ENCODE measurements at places on chromosomes 1 and 21. TPM values are rescaled to one million over a fixed set of nuclear protein-coding genes. Genes with fewer than 3 reads are reported as not detected.

Gene OR2T11
- not detected for total RNA-seq

Gene MAP3K21
- 10.2 TPM for total RNA-seq

Gene CITED4
- 92.2 TPM for total RNA-seq

Gene FABP3
- 3.4 TPM for total RNA-seq

Gene VAV3
- 9.7 TPM for total RNA-seq

Gene RGSL1
- total RNA-seq, result not detected

Gene SLC22A15
- 7.1 TPM for total RNA-seq

DNA sequence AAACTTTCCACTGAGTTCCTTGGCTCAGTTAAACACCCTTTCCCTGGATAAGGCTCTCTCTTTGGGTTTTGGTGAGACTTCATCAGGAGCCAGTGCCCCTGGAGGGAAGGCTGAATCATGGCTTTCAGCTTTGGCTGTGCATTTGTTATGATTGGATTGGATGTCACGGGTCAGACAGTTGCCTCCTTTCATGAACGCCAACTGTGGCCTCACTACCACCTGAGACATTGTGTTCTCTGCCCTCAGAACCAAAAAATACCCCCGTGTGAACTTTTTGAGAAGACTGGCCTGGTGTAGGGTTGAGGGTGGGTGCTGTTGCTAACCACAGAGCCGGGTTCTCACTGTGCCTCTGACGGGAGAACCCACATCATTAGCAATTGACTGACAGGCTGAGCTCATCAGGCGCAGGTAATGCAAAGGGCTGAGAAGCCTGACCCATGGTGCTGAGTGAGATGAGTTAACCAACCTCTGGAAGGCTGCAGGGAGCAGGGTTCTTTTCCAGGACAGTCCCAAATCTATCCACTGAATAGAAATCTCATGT, 65.6 kb downstream of the HHAT start:
- DNase-seq, result peak; percentile 66

GRCh38 chr1:1391225-1391624, 7.9 kb downstream of the CCNL2 start:
- no peak for DNase-seq

DNA sequence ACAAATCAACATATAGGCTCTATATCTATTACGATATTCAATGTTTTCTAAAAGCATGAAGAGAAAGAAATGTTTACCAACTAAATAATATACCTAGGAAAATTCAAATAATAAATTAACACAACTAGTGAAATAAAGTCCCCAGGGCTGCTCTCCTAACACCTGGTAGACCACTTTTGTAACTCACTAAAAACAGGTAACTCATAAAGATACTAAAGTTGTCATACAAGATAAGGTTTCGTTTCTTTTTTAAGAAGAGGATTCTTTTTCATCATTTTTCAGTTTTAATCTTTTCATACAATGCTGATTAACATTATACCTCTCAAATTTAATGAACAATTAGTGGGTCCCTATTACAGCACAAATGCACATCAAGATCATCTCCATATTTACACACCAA, 99.0 kb downstream of the ZZZ3 start:
- no peak for DNase-seq

DNA sequence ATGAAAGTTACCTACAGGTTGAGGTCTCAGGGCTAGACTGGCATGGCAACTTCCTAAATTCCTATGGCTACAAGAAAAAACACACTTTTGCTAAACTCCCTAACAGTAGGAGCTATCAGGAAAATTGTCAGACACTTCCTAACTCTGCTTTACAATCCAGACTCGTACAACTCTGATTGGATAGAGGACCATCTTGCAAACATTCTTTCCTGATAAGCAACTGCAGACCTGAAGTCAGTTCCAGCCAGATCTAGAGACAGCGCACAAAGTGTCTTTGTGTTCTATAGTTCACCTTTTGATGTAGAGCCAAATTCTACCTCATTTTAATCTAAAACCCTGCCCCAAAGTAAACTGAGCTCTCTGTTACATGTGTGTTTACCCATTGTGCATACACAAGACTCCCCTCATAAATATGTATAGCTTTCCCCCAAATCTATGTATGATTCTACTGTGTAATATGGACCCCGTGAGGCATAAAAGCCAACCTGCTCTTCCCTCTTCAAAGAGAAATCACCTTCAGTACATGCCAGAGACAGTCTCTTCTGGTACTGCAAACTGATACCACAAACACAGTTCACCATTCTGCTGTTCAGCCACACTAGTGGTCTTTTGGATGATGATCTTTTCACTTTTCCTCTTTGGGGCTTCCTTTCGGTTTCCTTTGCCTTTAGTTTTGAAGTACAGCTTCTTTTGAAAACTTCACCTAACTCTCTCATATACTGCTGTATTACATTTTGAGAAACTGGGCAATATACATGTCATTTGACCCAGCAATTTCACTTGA, 21.7 kb downstream of the ZP4 start:
- DNase-seq, result no peak

DNA sequence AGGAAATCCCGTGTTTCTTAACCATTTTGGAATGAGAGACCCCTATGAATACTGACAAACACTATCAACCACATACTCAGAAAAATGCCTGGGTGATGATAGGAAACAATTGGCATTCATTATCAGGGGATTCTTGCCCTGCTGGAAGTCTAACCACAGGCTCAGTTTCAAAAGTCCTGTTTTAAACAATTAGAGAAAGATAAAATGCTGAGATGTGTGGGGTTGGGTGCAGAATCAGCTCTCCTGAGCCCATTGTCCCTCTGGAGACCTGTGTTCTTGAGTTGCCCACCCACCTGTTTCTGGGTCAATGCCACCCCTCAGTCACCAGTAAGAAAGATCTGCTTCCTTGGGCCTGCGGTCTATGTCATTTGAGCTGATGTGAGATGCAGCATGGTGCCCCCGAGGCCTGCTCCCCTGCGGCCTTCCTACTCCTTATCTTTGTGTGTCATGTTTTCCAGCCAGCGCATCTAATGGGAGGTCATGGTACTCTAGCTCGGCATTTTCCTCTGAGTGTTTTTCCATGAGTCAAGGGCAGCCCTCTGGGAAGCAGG, 130.3 kb upstream of the PLXNA2 start:
- DNase-seq, result no peak

DNA sequence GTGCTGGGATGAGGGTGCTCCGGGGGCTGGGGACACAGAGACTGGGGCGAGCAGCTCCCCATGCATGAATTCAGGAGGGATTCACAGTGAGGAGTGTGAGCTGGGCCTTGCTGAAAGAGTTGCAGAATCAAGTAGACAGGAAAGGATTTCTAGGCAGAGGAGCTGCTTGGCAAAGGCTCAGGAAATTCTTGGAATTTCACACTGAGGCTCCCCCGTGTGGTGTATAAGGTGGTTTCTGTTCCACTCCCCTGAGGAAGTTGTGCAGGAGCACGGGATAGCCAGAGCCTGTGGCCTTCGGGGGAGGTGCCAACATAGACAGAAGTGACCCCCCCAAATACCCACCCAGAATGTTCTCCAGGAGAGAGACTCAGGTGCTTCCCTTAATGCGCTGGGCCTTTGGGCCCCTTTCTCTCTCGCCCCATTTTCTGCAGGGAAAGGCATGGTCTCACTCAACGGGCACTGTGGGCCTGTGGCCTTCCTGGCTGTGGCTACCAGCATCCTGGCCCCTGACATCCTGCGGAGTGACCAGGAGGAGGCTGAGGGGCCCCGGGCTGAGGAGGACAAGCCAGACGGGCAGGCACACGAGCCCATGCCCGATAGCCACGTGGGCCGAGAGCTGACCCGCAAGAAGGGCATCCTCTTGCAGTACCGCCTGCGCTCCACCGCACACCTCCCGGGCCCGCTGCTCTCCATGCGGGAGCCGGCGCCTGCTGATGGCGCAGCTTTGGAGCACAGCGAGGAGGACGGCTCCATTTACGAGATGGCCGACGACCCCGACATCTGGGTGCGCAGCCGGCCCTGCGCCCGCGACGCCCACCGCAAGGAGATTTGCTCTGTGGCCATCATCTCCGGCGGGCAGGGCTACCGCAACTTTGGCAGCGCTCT, 58.5 kb upstream of the ACTL8 start:
- DNase-seq, result no peak

- no peak for DNase-seq
These were observed 24.4 kb upstream of the FGGY start for GRCh38 chr1:59272507-59272906.

GRCh38 chr1:43836267-43836951, 97.2 kb upstream of the ARTN start:
- peak; percentile 82 for DNase-seq

DNA sequence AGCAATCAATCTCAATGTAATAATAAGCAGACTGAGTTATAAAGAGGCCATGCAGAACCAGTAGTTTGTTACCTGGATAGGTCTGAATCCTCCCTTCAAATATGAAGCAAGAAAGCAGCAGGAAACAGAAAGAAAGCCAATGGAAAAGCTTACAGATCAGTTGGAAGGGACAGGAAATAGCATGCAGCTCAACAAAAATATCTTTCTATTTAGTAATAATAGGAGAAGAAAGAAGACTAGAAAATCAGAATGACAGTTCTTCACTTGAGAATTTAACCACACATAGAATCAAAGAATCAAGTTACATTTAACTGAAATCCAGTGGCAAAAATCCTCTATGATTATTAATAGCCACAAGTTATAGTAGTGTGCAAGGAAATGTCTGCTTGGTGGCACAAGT, 194.4 kb downstream of the EIF4G3 start:
- peak; percentile 10 for DNase-seq

DNA sequence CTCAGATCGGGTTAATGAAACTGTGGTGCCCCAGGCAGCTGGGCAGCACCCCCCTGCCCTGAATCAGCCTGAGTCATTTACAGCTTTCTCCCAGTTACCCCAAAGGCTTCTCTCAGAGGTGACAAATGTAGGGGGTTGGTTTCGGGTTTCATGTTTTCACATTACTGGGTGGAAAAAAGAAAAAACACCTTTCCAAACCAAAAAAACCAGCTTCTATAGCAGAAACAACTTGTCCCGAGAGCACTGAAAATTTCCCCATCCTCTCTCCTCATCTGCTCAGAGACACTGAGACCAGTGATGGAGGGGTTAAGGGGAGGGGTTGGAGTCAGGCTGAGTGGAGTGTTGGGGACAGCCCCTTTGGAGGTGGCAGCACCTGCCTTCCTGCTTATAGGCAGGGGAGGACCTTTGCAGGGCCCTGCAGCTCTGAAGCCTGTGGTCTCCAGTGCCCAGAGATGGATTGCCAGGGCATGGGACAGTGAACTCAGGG, 15.6 kb downstream of the UTP11 start:
- peak; percentile 83 for DNase-seq
